ENCODE measurements at places on chromosomes 1 and 21.

- DNase-seq: no peak
Measured at GRCh38 chr1:234924450-234925355, 203.9 kb downstream of the TOMM20 start.

DNA sequence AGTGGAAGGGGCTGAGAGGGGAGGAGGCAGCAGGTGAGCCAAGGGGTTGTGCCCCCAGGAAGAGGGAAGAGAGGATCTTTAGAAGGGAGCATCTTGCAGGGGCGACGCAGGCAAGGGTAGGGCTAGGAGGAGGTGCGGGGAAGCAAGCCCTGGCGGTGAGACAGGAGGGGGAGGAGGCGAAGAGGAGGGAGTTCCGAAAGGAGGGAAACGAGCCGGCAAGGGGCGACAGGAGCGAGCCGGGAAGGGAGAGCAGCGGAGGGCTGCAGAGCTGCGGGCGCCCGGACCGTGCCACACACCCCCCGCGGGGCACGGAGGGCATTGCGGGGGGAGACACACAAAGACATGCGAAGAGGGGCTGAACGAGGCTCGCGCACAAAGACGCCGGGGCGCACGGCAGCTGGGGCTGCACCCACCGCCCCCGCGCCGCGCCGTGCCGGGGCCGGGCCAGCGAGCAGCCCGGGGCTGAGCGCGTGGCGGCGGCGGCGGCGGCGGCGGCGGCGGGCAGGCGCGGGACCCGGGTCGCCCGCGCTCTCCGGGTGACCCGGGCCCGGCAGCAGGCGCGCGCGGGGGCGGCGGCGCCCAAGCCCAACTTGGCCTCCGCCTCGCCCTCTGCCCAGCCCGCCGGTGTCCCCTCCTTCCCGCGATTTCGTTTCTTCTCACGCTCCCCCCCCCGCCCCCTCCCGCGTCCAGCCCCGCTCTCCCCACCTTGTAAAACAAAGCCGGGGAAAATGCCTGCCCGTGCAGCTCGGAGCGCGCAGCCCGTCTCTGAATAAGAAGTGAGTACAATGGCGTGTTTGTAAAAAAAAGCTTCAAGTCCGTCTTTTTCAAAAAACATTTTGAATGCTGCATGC is at the start of gene KCNK2:
TSS of gene KCNK2 (plus strand) at position 206 of the 851 bp plus-strand sequence. CDS start 649 bp downstream, outside the sequence.
- DNase-seq: no peak

DNA sequence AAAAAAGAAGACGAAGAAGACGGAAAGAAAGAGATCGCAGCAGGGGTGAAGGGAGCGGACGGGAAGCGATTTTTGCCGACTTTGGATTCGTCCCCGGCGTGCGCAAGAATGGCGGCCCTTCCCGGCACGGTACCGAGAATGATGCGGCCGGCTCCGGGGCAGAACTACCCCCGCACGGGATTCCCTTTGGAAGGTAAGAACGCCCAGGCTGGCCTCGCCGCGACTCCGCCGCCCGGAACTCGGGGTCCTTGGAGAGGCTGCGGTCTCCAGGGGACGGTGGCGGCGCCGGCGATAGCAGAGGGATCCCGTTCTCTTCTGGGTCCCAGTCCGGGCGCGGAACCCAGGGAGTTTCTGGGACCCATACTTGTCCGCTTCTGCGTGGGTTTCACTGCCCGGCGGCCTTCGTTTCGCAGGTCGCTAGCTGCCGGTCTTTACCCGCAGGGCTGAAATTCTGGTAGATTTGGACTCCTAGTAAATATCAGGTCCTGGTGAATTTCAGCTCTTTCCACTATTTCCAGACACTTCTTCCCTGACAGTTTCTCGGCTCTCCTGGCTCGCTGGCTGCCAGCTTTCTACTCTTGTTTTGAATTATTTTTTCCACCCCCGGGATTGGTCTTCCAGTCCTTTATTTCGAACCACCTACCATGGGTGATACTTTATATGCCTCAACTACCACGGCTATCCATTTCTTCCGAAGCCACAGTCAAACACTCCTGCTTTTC is 1.0 kb downstream of the PAX7 start:
- DNase-seq: no peak

DNA sequence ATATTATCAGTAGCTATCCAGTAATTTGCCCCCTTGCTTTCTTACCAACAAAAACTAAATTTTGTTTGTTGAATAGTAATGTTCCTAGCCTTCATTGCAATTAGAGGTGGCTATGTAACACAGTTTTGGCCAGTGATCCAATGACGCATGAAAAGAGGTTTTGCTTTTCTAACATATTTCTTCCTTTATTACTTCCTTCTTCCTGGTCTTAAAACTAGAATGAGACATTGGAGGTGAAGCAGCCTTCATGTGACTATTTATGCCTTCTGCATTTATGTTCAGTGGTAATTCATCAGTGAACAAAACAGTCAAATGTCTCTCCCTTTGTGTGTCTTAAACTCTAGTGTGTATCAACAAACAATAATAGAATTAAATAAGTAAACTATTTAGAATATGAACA is 35.5 kb downstream of the LRIF1 start:
- no peak for DNase-seq

- DNase-seq: no peak
Measured at GRCh38 chr1:89692601-89693521, 59.9 kb downstream of the LRRC8C start.

GRCh38 chr1:93440272-93440671 is 7.6 kb upstream of the FNBP1L start:
- no peak for DNase-seq

GRCh38 chr1:159916242-159917051 is 8.9 kb downstream of the TAGLN2 start:
- no peak for DNase-seq
